ENCODE measurements at places on chromosomes 16 and 17.

GRCh38 chr17:79790805-79791734, 5.8 kb downstream of the CBX8 start:
- peak; percentile 61 for DNase-seq

- DNase-seq: no peak
Measured at GRCh38 chr17:75093548-75094158, 5.9 kb downstream of the SLC16A5 start.

DNA sequence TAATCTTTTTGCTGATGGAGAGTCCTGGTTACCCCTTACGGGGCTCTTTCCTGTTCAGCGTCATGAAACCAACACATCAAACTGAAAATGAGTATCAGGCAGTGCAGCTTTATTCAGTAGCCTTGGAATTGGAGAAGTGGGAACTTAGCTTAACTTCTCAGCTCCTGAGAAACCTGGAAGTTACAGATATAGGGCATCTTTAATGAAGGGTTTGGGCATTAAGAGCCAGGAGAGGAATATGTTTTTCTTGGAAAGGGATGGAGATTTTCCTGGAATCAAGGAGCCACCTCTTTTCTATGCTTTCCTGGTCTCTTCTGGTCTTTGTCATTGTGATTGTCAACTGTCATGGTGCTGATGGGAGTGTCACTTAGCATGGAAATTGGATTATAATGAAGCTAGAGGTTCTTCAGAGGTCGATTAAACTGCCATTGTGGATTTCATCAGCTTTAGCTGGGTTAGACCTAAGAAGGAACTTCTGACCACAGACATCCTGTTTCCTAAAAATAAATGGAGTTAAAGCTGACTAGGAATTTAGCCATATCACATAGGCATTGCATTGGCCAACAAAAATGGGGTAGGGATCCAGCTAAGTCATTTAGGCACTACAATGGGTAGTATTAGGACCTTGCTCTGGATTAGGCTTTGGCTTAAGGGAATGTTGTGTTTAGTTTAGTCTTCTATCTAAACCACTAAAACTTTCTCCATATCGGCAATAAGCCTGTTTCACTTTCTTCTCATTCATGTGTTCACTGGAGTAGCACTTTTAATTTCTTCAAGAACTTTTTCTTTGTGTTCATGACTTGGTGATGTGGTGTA, 186.4 kb downstream of the BCAS3 start:
- peak; percentile 64 for DNase-seq

DNA sequence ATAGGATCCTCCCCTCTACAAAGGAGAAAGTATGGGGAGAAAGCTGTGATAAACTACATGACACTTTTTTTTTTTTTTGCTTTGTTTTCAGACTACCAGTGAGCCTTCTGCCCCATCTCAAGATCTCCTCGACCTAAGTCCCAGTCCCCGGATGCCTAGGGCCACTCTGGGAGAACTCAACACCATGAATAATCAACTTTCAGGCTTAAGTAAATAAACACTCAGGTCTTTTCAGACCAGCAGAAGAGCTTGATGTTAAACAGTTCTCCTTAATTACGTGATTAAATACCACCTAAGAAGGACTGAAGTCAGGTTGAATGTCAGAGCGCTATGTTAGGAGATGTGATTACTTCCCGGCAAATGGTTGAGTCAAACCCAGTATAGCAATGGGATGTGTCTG, 31.4 kb downstream of the COX11 start:
- peak; percentile 89 for DNase-seq

DNA sequence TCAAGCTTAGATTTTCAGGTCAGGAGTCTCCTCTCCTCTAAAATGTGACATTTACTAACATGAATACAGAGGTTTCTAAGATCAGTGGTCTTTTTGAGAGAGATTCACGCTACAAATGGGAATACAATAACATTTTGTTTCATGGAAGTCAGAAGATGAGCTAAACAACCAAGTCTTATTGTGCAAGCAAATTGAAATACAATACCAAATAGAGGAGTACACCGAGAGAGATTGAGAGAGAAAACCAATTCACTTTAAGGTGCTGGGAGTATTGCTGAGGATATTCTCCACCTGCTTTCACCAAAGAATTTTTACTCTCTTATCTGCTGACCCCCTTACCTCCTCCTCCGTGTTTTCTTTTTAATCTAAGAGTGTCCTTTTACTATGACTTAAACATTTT, 11.5 kb downstream of the VEZF1 start:
- DNase-seq: no peak

Data from SK-N-DZ (cell line).